ENCODE measurements at places on chromosomes 3 and 15.

DNA sequence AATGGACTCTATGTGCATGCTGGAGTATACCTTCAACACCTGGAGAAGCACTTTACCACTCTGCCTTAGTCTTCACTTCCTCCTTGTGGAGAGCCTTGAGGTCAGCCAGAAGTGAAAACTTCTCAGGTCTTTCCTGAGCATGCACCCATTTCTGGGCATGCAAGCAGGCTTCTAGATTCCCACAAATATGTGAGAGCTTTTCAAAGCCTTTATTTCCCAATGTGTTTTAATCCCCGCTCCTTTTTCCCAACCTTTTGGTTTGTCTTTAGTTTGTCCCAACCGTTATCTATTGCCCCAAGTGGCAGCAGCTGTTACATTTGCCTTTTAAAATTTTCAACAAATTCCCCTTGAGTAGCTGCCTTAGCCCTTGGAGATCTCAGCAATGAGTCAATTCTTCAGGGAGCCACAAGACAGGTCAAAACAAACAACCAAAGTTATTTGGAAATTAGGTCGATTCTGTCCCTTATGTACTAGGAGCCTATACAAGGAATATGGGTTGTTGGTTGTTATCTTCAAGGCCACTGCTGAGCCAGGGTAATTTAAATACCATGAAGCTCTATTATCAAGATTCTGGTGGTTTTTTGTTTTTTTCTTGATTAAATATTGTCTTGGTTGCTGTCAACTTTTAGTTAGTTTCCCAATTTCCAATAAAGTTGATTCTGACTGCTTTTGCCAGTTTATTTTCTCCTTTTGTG, 44.4 kb downstream of the LSM3 start:
- DNase-seq: no peak

DNA sequence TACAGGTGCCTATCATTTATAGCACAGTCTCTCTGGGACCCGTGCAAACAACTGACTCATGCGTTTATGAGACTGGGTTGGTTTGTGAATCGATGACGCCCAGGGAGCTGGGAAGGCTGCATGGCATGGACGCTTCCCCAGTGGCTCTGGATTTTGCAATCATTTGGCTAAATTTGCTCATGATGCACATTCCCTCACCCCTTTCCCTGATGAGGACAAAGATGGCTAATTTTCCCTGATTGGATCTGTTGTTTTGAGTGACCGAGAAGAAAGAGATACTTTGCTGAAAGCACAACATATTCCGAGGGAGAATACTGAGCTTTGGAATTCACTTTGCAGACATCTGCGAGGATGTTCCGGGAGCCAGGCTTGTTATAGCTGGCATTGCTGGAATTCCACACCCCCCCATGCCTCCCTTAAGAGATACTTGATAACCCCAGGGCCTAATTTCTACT, 51.1 kb downstream of the CGNL1 start:
- DNase-seq: no peak

- no peak for DNase-seq
Measured at GRCh38 chr3:40321818-40322217, 12.3 kb downstream of the EIF1B start.

DNA sequence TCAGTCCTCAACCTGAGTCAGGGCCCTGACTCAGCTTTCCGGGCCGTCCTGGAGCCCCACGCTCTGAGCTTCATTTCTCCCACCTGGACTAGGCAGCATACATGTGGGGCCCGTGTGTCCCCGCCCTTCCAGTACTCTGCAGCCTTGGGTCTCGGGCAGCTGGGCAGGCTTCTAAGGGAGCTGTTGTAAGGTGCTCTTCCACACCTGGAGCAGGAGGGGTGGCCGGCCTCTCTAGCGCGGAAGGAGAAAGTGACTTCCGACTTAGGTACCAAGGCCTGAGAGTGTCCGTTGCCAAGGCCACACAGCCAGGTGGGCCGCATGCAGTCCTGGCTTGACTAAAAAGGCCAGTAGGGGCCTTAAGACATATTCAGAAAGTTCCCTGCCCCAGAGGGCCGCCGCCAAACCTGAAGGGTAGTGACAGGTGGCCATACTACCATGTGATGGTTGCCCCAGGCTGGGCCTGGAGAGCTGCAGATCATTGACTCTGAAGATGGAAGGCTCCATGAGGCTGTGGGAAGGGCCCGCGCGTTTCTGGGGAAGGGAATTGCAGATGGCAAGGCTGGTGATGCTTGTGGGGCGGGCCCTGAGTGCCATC, 9.4 kb upstream of the SEMA3B start:
- DNase-seq: no peak

GRCh38 chr3:170368921-170369320, 11.4 kb downstream of the SKIL start:
- DNase-seq: no peak

DNA sequence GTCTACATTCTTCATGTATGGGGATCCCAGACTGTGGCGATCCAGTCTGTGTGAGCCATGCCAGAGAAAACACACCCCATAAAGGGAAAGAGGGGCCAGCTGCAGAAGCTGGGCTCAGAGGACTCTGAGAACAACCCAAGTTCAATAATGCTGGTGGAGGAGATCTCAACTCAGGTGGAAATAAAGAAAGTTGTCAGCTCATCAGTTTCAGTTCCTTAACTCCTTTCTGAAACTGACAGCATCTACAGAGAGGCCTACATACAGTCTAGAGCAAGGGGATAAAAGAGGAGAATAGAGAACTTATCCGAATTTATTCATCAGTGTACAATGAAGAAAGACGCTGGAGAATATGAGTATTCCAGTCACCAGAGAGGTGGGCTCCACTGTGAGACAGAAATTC, 77.0 kb downstream of the NTRK3 start:
- no peak for DNase-seq

All from SK-N-MC (cell line).